ENCODE measurements at places on chromosomes 7 and 10.

DNA sequence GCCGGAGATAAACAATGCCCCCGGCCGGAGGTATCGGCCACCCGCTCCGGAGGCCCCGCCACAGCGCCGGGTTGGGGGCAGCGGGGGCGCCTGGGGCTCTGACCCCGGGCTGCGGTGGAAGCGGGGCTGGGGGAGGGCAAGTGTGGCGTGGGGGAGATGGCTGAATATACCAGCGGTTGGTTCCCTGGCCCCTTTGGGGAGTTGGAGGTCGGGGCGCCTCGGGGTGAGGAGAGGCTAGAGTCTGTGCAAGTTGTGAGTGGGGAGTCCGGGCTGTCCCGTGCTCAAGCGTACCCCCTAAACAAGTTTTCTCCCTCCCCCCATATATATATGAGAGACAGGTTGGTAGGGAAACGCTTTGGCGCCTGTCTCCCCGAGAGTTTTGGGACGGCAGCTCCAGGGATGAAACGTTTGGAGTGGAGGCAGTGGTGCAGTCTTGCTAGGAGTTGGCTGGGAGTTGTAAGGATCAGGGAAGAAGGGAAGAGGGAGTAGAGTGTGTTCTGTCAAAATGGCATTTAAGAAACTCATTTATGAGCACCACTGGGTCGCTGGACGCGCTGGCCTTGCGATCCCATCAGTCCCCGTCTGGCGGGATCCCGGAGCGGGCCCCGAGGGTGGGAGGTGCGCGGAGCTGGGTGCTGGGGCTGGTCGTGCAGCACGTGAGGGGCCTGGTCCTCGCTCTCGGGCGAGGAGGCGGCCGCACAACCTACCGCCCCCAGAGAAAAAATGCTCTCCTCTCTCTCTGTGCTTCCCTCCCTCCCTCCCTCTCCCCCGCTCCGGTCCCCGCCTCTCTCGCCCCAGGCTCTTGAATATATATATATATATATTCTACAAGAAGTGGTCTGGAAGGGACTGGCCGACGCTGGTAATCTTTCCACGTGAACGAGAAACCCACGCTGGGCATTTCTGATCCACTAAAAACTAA is 1.1 kb downstream of the TET1 start:
- no peak for DNase-seq

- DNase-seq = no peak
Measured at GRCh38 chr10:108709927-108710722, 1213.2 kb downstream of the XPNPEP1 start.

GRCh38 chr7:84372712-84373111 is 178.1 kb upstream of the SEMA3A start:
- DNase-seq = no peak

GRCh38 chr7:23925088-23925487 is 215.1 kb downstream of the STK31 start:
- DNase-seq = no peak

- DNase-seq = no peak
Measured at GRCh38 chr10:114810926-114811325, 10.7 kb upstream of the FHIP2A start.

DNA sequence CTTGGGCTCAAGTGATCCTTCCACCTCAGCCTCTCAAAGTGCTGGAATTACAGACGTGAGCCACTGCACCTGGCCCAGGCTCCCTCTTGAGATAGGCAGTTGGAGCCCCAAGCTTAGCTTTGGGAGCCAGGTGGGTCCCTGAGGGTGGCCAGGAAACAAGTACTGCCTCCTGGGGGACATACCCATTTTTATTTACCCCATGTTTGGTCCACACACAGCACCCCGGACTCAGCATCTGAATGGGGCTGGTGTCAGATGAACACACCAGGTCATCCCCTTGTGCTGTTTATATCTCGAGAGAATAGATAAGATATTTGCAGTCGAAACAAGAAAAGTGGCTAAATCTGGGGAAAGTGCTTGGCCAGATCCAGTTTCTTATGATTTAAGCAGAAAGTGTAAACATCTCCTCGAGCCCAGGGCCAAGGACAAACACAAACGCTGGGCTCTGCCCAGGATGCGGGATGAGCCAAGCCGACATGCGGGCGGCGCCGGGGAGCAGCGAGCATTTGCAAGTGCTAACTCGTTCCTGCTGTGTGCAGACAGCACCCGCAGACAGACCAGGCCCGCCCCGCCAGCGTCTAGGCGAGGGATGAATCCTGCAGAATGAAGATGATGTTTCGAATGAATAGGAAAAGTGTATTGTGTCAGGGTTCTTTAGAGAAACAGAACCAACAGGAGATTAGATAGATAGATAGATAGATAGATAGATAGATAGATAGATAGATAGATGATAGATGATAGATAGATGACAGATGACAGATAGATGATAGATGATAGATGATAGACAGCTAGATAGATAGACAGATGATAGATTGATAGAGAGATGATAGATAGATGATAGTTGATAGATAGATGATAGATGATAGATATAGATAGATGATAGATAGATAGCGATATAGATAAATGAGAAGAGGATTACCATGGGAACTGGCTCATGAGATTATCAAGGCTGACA is 44.4 kb upstream of the OCM2 start:
- no peak for DNase-seq

- DNase-seq = no peak
Measured at GRCh38 chr10:69721690-69722310, 79.9 kb upstream of the COL13A1 start.

DNA sequence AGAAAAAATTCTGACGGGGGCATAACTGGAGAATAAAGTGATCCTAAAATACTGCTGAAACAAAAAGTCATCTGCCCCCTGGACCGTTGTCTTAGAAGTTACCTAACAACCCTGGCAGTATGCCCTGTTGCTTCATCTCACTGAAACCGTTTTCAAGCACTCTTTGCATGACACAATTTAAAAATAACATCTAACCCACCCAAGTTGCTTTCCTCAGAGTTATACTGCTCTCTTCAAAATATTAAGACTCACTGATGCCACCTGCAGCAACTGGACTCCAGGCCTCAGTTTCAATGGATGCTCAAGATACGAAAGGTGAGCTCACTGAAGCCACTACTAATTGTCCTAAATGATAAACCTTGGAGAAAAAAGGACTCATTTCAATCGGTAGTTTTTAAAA is 57.4 kb downstream of the CDK6 start:
- DNase-seq = no peak

DNA sequence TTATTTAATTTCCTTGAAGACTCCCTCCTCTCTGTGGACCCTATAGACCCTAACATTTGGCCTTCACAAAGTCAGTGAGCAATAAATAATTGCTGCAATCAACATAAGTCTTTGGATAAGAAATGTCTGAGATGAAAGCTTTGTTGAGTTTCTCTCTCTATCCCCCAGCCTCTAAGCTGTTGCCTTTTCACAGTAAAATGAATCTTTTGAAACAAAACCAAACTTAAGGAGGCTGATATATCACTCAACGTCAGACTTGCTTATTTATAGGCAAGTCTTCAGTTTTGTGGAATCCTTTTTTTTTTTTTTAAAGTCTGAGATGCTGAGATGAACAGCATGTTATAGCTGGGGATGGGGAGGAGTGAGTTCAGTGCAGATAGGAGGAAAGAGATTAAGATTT is 10.0 kb downstream of the CPED1 start:
- no peak for DNase-seq

GRCh38 chr7:132590162-132590561 is 13.9 kb upstream of the PLXNA4 start:
- DNase-seq = no peak

- no peak for DNase-seq
Measured at GRCh38 chr7:124444696-124445480, 320.7 kb downstream of the GPR37 start.

DNA sequence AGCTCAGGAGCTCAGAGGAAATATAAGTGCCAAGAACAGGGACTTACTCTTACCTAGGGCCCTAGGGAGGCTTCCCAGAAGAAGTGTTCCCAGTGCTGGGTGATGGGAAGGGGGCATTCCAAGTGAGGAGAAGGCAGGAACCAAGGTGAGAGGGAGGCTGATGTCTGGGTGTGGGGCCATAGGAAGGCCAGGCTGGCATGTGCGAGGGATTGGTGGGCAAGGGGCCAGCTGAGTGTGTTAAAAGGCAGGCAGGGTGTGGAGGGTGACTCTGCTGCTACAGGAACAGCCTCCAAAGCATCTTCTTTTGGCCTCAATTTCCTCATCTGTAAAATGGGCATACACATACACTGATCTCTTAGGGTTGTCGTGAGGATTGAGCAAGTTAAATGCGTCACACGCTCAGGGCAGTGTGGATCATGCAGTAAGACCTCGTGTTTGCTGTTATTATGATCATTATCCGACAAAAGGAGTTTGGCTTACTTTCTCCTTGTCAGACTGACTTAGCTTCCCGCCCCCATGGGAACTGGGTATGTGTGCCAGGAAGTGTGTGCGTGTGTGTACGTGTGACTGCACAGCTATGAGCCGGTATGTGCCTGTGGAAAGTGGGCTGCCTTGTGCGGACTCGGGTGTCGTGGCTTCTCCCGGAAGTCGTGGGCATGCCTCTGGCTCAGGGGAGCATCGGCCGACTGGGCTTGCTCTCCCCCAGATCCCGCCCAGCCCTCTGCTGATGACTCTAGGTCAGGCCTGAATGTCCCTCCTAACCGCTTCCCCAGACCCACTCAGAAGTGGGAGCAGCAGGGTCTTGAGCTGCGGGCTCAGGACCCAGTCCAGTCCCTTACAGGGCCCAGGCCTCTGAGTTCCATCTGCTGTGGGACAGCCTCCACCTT is 59.6 kb downstream of the NEURL1 start:
- no peak for DNase-seq

- no peak for DNase-seq
Measured at GRCh38 chr10:118680197-118680596, 74.6 kb downstream of the CACUL1 start.

DNA sequence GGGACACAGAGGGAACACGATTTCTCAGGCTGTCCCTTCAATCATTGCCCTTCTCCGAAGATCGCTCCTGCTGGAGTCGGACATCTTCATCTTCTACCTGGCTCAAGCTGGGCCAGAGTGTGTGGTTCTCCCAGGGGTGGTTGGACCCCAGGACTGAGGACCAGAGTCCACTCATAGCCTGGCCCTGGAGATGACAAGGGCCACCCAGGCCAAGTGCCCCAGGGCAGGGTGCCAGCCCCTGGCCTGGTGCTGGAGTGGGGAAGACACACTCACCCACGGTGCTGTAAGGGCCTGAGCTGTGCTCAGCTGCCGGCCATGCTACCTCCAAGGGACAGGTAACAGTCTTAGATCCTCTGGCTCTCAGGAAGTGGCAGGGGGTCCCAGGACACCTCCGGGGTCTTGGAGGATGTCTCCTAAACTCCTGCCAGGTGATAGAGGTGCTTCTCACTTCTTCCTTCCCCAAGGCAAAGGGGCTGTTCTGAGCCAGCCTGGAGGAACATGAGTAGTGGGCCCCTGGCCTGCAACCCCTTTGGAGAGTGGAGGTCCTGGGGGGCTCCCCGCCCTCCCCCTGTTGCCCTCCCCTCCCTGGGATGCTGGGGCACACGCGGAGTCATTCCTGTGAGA is 23.3 kb downstream of the TBATA start:
- no peak for DNase-seq

- no peak for DNase-seq
Measured at GRCh38 chr10:24202181-24202570, 6.8 kb upstream of the KIAA1217 start.

DNA sequence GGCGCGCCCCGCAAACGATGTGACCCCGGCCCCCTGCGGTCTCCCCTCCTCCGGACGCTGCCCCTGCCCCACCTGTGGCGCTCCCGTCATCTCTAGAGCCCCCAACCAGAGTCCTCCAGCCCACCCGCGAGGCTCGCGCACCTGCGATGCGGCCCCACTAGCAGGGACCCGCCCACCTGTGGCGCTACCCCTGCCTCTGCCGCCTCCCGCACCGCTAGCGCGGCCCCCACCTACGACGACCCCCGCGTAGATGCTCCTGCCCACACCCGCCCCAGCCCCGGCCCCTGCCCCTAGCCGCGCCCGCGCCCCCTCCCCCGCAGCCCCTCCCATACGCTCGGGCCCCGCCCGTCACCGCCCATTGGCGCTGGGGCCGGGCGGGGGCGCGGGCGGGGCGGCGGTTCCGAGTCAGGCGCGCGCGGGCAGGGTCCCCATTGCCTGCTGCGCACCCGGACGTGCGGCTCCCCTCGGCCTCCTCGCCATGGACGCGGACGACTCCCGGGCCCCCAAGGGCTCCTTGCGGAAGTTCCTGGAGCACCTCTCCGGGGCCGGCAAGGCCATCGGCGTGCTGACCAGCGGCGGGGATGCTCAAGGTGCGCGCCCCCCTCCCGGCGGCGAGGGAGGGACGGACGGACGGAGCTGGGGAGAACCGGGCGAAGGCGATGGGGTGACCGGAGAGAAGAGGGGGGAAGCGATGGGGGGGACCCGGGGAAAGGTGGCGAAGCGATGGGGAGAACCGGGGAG is at the start of gene PFKP:
PFKP (plus strand) TSS at position 431 of the 741 bp plus-strand sequence; CDS start at position 479, 48 bp downstream.
- no peak for DNase-seq

GRCh38 chr7:14690486-14690885 is 212.1 kb downstream of the DGKB start:
- no peak for DNase-seq

- DNase-seq = no peak
Measured at GRCh38 chr7:116652793-116653192, 19.2 kb upstream of the MET start.

DNA sequence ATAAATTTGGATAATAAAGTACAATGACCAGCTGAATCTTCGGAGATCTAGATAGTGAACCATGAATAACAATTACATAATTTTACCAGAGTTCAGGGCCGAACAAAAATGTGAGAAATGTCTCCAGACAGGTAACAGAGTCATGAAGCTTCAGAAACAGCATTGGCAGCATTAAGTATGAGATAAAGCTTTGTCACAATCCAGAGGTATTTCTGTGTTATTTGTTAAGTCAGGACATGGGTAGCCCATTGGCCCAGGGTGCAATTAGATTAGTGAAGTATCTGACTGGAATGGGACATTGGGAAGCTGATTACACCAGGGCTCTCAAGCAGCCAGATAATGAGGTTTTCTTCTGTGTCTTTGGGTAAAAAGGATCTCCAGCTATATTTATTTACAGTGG is 184.2 kb upstream of the PPP1R3A start:
- no peak for DNase-seq

GRCh38 chr7:118836933-118837332 is 612.4 kb downstream of the ANKRD7 start:
- no peak for DNase-seq

DNA sequence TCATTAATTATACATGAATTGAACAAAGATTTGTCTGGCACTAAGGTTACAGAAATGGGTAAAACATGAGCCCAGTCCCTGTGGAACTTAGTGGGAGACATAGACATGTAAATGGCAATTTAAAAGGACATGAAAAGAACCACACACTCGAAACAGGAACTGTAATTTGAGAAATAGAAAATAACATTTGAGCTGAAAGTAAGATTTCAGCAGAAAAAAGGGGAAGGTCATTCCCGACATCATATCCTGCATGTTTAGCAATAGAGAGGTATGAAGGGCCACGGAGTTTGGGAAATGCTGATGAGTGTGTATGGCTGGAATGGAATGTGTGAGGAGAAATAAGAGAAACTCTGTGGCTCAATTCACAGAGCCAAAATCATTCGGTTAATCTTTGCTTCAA is 175.4 kb upstream of the AHR start:
- DNase-seq = no peak

DNA sequence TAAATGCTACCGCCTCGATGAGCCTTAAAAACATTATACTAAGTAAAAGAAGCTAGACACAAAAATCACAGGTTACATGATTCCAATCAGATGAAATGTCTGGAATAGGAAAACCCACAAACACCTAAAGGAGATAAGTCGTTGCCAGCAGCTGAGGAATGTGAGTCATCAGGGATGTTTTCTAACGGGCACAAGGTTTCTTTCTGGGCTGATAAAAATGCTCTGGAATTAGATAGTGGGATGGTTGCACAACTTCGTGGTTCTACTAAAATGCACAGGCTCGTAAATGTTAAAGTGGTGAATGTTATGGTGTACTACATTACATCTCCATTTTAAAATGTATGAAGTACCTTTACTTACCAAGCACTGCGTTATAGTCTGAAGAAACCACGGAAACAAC is 9.7 kb downstream of the ABLIM1 start:
- DNase-seq = no peak
